ENCODE measurements at places on chromosomes 5 and 9.
A peak's percentile ranks its signal among the peaks of the same experiment; 100 is the strongest.

DNA sequence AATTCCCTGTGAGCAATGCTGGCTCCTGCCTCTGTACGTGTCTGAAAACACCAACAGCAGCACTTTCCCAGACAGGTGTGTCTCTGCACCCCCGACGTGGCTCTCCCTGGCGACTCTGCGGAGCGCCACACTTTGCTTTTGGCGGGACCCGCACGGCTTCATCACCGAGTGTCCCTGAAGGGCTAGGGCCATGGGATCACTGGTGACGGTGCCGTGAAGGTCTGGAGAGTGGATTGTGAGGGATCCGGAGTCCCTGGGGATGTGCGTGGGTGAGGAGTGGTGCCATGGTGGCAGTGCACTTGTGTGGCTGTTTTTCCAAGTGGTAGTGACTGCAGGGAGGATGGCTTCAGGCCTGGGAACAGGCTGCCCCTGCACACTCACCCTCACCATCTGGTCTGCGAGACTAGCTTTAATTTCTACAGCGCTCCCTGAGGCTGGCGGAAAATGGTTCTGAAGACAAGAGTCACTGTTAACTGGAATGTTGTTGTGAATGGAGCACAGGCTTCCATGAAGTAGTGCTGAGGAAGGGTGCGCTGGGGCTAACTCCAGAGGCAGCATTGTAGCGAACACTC, 3.2 kb downstream of the NKD2 start:
- peaks cover 2% of the 10 kb centered on the region for H3K36me3 ChIP-seq
- no peak overlapping the region for H3K27ac ChIP-seq
- H3K4me1 ChIP-seq: peaks cover 7% of the 10 kb centered on the region
- H3K4me3 ChIP-seq: no peak overlapping the region
- no peak for DNase-seq

GRCh38 chr5:89498699-89499098, 615.7 kb upstream of the MEF2C start:
- H3K27ac ChIP-seq: no peak overlapping the region
- DNase-seq: no peak
- H3K4me3 ChIP-seq: no peak overlapping the region
- no peaks in the 10 kb centered on the region for H3K27me3 ChIP-seq

GRCh38 chr5:91423871-91424270, 40.8 kb upstream of the ARRDC3 start:
- no peaks in the 10 kb centered on the region for H3K27me3 ChIP-seq
- no peak for DNase-seq
- H3K36me3 ChIP-seq: no peaks in the 10 kb centered on the region
- H3K4me1 ChIP-seq: peaks cover 11% of the 10 kb centered on the region
- H3K4me3 ChIP-seq: no peak overlapping the region

DNA sequence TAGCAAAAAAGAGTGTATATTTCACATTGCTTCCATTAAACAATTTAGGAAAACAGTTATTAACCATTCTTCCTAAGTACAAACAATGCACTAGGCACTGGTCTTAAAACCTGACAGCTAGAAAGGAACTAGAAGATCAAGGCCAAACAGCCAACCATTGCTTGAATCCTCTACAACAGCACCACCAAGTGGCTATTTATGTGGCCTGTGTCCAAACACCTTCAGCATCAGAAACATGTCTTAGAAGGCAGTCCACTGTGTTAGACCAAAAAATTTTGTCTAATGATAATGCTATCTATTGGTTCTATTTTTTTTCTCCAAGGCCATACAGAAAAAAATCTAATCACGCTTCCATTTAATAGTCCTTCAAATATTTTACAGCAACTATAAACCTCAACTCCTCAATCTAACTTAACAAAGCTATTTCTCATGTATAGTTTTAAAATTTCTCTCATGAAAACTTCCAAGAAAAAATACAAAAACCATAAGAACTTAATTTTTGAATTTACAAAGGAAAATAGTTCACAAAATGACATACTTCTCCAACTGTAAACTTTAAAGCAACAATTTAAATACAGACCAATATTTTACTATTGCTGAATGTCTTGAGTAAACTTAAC, 36.1 kb downstream of the CAAP1 start:
- no peak overlapping the region for H3K4me3 ChIP-seq
- no peak overlapping the region for H3K27ac ChIP-seq
- DNase-seq: no peak
- peaks cover 25% of the 10 kb centered on the region for H3K36me3 ChIP-seq
- peaks cover 5% of the 10 kb centered on the region for H3K4me1 ChIP-seq

- no peaks in the 10 kb centered on the region for H3K4me1 ChIP-seq
- no peak for DNase-seq
- H3K36me3 ChIP-seq: no peaks in the 10 kb centered on the region
- H3K4me3 ChIP-seq: no peak overlapping the region
- H3K27me3 ChIP-seq: no peaks in the 10 kb centered on the region
Observed at GRCh38 chr5:21826884-21827283, 1026.3 kb downstream of the CDH12 start.

DNA sequence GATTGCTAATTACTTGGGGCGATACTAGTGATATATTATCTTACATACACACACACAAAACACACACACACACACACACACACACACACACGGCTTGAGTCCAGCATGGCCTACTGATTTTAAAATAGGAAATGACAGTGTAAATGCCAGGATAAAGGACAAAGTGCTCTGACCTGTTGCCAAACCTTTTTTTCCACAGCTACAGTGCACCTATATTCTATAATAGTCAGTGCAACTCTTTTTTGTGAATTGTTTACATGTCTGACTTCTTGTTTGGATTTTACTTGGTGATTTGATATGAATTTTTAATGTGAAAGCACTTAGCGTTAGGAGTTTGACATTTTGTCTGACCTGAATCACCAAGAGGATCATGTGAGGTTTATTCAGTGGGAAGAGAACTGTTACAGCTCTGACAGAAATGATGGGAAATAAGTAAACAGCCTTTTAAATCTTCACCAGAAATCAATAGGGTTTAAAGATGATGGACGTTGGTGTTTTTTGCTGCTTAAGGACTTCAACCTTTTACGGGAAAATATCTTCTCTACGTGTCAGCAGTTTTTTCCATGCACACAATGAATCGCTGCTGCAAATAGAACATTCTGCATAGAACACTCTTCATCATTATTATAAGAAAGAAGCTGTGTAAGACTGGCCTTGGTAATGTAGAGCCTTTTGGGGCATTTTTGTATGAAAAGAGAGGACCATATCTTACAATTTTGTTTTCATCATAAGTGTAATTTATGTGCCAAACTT, 218.5 kb downstream of the RANBP17 start:
- H3K36me3 ChIP-seq: no peaks in the 10 kb centered on the region
- no peak for DNase-seq
- H3K27me3 ChIP-seq: no peaks in the 10 kb centered on the region

DNA sequence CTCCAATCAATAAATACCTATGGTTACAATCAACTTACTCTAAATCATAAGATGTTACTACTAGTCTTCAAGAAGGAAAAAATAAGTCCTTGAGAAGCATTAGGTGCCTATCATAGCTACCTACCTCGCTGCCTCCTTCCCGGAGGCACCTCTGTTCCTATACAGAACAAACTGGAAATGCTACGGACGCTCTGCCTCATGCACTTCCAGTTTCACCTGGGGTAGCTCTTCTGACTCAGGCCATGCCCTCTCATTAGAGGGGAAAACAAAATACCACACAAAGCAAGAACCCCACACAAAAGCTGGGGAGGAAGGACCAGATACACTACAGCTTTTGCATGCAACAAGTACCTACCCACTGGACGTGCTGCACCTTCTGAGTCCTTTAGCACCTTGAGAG, 12.4 kb downstream of the SPRY4 start:
- no peak for DNase-seq
- H3K27me3 ChIP-seq: peaks cover 72% of the 10 kb centered on the region
- no peak overlapping the region for H3K27ac ChIP-seq
- H3K4me1 ChIP-seq: no peaks in the 10 kb centered on the region
- peaks cover 2% of the 10 kb centered on the region for H3K36me3 ChIP-seq

DNA sequence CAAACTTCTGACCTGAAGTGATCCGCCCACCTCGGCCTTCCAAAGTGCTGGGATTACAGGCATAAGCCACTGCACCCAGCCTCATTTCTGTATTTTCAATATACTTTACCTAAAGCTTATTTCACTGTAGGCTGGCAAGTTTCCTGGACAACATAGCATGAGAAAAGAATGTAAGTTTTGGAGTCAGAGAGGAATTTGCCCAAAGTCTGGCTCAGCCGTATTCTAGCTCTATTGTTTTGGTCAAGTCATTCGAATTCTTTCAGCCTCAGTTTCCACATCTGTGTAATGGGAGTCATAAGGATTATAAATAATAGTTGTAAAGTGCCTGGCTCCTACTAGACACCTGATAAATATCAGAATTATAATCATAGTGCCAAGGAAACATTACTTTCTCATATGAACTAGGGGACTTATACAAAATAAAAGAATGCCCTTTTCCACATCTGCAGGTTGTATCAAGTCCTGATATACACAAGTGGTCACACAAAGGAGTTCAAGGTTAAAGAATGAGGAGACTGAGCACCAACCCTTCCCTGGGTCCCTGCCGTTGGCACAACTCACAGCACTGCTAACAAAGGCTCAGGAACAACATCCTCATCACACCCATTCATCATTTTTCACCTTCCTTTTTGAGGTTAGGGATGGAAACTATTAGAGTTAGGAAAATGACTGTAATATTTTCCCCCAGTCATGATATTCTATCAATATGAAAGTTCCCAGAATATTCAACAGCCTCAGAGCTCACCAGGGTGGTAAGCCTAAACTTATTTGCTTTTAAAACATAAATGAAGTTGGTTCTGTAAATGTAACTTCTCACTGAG, 34.6 kb upstream of the RAI14 start:
- H3K4me3 ChIP-seq: no peak overlapping the region
- H3K27ac ChIP-seq: no peak overlapping the region
- H3K4me1 ChIP-seq: no peaks in the 10 kb centered on the region

- H3K27me3 ChIP-seq: peaks cover 43% of the 10 kb centered on the region
- no peak for DNase-seq
- no peak overlapping the region for H3K4me3 ChIP-seq
- H3K4me1 ChIP-seq: no peaks in the 10 kb centered on the region
- peaks cover 2% of the 10 kb centered on the region for H3K36me3 ChIP-seq
- no peak overlapping the region for H3K27ac ChIP-seq
Observed at GRCh38 chr5:102561894-102562760, 63.3 kb upstream of the SLCO6A1 start.

GRCh38 chr9:115202181-115202580, 84.2 kb upstream of the TNC start:
- no peak overlapping the region for H3K4me3 ChIP-seq
- H3K27me3 ChIP-seq: peaks cover 63% of the 10 kb centered on the region
- no peaks in the 10 kb centered on the region for H3K4me1 ChIP-seq
- DNase-seq: no peak
- H3K27ac ChIP-seq: no peak overlapping the region
- no peaks in the 10 kb centered on the region for H3K36me3 ChIP-seq

- H3K4me3 ChIP-seq: no peak overlapping the region
- H3K27ac ChIP-seq: no peak overlapping the region
- no peaks in the 10 kb centered on the region for H3K4me1 ChIP-seq
- no peaks in the 10 kb centered on the region for H3K36me3 ChIP-seq
- H3K27me3 ChIP-seq: peaks cover 34% of the 10 kb centered on the region
- DNase-seq: no peak
Observed at GRCh38 chr5:133523961-133524586, 88.3 kb downstream of the FSTL4 start.

GRCh38 chr5:169339869-169340268, 38.9 kb upstream of the SLIT3 start:
- no peak for DNase-seq
- H3K27me3 ChIP-seq: peaks cover 18% of the 10 kb centered on the region
- H3K27ac ChIP-seq: no peak overlapping the region
- no peak overlapping the region for H3K4me3 ChIP-seq
- H3K4me1 ChIP-seq: no peaks in the 10 kb centered on the region
- H3K36me3 ChIP-seq: no peaks in the 10 kb centered on the region

GRCh38 chr9:79559495-79560181, 12.1 kb upstream of the TLE4 start:
- H3K27me3 ChIP-seq: no peaks in the 10 kb centered on the region
- no peak overlapping the region for H3K27ac ChIP-seq
- no peaks in the 10 kb centered on the region for H3K4me1 ChIP-seq

DNA sequence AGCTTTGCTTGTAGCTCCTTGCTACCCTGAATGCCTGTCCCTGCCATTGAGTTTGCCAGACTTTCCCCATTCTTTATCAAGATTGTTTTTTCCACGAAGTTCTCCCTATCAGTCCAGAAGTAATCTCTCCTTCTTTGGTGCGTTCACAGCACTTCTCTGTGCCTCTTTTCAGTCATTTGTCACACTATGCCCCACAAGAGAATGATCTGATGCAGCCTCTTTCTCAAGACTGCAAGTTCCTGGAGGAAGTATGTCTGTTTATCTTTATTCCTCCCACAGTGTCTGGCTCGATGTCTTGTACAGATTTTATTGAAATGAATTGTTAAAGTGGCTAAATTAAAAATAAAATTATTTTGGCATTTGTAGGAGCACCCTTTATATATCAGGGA, 99.3 kb downstream of the CCDC192 start:
- DNase-seq: no peak
- peaks cover 10% of the 10 kb centered on the region for H3K27me3 ChIP-seq
- H3K36me3 ChIP-seq: no peaks in the 10 kb centered on the region
- no peaks in the 10 kb centered on the region for H3K4me1 ChIP-seq
- no peak overlapping the region for H3K4me3 ChIP-seq

- H3K4me1 ChIP-seq: no peaks in the 10 kb centered on the region
- no peak overlapping the region for H3K4me3 ChIP-seq
- peaks cover 24% of the 10 kb centered on the region for H3K36me3 ChIP-seq
- no peaks in the 10 kb centered on the region for H3K27me3 ChIP-seq
- no peak for DNase-seq
Observed at GRCh38 chr5:179889885-179890284, 17.8 kb downstream of the TBC1D9B start.

DNA sequence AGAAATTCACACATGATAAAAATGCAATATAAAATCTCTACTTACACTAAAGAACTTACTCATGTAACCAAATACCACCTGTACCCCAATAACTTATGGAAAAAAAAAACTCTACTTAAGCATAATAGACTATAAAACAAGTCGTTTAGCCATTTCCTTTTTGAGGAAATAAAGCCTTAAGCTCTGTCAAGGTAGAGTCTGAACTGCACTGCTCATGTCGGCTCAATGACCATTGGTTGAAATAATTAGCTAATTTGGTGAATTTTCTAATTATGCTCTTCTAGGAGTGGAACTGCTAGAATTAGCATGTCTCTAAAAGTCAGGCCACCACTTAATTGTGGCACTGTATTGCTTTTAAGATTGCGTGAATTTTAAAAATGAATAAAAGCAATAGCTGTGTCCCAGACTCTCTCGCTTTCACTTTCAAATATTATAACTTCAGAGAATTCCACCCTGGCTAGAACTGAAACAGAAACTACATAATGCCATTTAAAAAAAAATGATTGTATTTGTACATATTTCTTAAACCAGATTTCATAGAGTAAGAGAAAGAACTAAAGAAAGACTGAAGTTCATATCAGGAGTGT, 113.0 kb upstream of the PCA3 start:
- H3K27me3 ChIP-seq: no peaks in the 10 kb centered on the region
- no peaks in the 10 kb centered on the region for H3K36me3 ChIP-seq
- peaks cover 39% of the 10 kb centered on the region for H3K4me1 ChIP-seq
- peak overlapping the region; percentile 78 for H3K27ac ChIP-seq

- H3K36me3 ChIP-seq: no peaks in the 10 kb centered on the region
- H3K27me3 ChIP-seq: no peaks in the 10 kb centered on the region
- H3K4me3 ChIP-seq: no peak overlapping the region
- no peak for DNase-seq
- no peak overlapping the region for H3K27ac ChIP-seq
Observed at GRCh38 chr5:17077440-17078233, 139.8 kb upstream of the BASP1 start.

Data from central memory CD8-positive, alpha-beta T cell (primary cell).